ENCODE measurements at places on chromosomes 2 and 18.

DNA sequence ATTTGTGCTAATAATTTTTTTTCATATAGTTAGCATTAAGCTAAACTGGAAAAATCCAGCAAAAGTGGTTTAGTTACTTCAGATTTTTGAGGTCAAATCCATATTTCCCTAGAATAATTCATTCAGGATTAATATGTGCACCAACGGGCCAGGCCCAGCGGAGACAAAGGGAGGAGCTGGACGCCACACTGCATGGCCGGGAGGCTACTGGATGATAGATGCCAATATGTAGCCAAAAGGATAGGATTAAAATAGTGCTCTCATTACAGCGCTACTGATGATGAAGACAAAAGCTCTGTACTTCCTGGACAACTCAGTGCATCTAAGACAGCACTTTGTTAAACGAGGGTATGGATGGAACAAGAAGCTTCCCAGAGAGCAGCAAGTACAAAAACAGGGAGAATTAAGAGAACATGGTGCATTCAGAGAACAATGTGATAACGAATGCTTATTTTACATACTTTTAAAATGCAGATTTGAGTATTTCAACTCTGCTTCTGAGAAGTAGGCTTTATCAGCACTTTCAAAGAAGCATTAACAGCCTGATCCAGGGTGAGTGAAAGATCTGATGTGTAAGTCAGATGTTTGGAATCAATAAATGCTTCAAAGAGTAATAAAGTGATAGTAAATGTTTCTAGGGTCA is 39.8 kb downstream of the PPP4R1 start:
- DNase-seq = no peak

GRCh38 chr2:171617981-171618380 is 69.3 kb upstream of the DYNC1I2 start:
- no peak for DNase-seq

DNA sequence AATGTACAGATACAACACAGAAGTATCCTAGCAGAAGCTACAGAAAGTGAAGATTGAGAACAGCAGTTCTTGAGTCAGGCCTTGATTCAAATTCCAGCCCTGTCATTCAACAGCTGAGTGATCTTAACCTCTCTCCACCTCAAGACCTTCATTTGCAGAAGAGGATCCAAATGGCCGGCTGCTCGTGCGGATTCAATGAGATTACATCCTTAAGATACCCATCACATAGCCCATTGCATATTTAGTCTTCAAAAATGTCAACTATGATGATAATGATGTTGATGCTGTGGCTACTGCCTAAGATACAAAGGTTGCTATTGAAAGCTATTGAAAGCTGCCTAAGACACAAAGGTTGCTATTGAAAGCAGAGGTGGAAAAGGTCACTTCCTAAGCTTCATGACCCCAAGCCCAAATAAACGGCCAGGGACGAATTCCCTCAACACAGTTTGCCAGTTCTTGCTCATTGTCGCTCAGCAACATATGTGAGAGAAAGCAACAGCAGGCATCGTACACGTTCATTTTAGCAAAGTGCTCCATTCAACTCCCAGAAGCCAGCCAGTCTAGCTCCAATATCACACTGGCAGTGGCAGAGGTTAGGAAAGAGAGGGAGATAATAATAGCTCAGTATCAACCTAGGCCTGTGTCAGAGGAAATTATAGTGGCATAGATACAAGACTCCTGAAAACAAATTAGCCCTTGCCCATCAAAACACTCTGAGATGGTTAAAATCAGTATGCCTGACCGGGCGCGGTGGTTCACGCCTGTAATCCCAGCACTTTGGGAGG is 36.1 kb downstream of the MRPL35 start:
- DNase-seq = no peak

DNA sequence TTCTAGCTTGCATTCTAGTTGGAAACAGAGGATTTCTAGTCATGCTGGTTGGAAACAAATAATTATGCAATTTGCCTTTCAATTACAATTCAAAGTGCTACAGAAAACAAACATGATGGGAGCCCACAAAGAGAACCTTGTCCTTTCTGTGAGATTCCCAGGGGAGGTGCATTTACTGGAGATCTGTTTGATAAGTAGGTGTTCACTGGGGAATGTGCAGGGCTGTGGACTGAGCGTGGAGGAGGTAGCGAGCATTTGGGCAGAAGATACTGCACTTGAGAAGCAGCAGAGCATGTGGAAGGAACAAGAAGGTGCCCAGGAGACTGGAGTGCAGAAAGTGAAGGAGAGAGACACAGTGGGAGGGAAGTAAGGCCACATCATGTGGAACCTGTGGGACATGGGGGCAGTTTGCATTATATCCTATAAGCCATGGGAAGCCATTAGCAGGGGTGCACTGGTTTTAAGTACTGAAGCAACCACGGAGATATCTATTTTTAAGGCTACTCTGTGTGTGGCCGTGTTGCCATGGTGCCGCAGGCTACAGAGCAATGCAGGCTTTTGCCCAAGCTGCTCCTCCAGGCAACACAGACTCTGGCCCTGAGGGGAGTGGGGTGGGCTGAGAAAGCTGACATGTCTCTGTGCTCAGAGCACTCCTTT is 154.0 kb downstream of the ANTXR1 start:
- no peak for DNase-seq

DNA sequence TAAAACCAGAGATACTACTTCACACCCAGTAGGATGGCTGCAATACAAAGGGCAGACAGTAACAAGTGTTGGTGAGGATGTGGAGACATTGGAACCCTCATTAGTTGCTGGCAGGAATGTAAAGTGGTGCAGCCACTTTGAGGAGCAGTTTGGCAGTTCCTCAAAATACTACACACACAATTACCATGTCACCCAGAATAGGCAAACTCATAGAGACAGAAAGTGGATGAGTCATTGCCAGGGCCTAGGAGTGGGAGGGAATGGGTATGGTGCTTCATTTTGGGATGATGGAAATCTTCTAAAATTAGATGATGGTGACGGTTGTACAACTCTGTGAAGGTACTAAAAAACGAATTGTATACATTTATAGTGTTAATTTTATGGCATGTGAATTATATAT is 54.8 kb downstream of the ATP9B start:
- DNase-seq = no peak

DNA sequence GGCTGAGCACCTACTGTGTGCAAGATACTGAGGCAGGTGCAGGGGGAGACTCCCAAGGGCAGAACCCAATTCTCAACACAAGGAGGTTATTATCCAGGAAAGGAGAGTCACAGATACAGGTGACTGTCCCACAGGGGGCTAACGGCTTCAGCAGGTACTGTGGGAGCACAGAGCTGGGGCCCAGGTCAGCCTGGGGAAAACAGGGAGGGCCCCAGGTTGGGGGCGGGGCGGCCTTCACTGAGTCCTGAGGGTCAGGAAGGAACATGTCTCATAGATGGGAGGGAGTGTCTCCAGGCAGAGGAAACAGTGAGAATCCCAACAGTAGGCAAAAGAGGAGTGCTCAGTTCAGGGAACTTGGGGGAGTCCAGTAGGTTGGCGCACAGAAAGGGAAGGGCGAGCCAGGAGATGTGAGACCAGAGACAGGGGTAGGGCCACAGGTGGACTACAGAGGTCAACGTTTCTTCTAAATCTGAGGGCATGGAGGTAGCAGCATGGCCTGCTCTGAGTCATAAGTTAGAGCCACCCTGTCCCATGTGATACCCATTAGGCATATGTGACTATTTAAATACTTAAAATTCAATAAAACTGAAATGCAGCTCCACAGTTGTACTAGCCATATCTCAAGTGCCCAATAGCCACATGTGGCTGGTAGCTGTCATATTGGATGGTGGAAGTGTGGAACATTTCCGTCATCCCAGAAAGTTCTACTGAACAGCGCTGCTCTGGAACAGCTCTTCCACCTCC is 157.2 kb downstream of the TTC32 start:
- DNase-seq = no peak

DNA sequence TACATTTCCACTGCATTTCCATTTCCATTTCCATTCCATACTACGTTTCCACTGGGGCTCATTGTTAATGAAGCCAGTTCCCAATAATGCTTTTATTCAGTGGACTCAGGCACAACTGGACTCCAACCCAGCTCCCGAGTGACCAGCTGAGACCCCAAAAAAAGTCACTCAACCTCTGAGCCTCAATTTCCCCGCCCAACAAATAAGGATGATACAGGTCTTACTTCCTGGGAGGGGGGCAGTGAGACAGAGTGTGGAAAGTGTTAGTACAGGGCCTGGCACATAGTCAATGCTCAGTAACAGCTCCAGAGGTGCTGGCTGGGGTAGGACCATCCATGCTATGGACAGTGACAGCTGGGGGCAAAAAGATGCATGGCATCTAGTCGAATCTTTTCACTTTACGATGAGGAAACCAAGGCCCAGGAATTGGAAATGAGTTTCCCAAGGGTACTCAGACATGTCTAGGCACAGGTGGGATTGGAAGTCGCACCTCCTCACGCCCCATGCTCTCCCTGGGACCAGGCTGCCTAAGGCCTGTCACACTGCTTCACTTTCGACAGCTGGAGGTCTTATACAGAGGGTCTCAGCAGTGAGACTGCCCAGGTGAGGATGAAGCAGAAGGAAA is 226.5 kb downstream of the ANAPC1 start:
- no peak for DNase-seq

GRCh38 chr18:27226556-27227075 is 41.5 kb upstream of the CHST9 start:
- no peak for DNase-seq

GRCh38 chr2:230984393-230985220 is 11.3 kb upstream of the SPATA3 start:
- no peak for DNase-seq

DNA sequence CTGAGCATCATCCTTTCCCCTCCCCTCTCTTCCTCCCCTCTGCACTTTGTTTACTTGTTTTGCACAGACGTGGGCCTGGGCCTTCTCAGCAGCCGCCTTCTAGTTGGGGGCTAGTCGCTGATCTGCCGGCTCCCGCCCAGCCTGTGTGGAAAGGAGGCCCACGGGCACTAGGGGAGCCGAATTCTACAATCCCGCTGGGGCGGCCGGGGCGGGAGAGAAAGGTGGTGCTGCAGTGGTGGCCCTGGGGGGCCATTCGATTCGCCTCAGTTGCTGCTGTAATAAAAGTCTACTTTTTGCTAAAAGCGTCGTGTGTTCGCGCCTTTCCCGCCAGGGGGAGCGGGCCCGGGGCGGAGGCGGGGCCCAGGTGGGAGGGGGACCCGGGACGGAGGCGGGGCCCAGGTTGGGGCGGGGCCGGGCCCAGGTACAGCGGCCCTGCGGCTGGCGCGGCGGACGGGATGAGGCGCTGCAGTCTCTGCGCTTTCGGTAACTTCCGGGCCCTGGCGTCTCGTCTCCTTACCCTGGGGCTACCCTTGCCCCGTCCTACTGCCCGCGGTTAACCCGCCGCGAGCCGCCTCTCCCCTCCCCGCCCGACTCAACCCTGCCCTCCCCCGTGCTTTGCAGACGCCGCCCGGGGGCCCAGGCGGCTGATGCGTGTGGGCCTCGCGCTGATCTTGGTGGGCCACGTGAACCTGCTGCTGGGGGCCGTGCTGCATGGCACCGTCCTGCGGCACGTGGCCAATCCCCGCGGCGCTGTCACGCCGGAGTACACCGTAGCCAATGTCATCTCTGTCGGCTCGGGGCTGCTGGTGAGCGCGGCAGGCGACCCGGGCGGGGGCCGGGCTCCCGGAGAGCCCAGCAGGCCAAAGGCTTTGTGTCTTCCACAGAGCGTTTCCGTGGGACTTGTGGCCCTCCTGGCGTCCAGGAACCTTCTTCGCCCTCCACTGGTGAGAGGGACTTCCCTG is at the start of gene KRTCAP3:
KRTCAP3 (plus strand) TSS at position 424 of the 962 bp plus-strand sequence; CDS start at position 456, 32 bp downstream.
- DNase-seq = no peak

GRCh38 chr2:49837561-49838293 is 683.4 kb upstream of the FSHR start:
- no peak for DNase-seq

- no peak for DNase-seq
Observed at GRCh38 chr18:35494251-35495220, 3.2 kb downstream of the INO80C start.

- DNase-seq = no peak
Observed at GRCh38 chr2:186560254-186560653, 29.6 kb upstream of the ITGAV start.

DNA sequence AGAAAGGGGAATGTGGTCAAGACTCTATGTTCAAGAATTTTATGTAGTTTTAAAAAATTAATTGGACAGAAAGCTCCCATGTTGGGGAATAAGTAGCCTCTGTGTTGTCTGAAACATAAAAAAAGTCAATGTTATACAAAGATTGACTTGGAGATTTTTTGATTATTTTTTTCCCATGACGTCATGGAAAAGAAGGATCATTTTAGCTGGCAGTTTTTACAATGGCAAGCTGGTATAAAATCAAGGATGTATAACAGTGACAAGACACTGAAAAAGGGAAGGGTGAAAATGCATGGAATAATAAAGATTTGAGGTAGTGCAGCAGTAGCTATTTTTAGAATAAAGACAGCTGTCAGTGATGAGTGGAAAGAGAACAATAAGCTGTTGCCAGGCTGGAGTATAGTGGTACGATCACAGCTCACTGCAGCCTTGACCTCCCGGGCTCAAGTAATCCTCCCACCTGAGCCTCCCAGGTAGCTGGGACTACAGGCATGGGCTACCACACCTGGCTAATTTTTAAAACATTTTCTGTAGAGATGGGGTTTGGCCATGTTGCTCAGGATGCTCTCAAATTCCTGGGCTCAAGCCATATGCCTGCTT is 9.2 kb downstream of the SLC39A10 start:
- DNase-seq = no peak

GRCh38 chr2:39120521-39120770 is 405 bp downstream of the SOS1 start:
- DNase-seq = no peak

DNA sequence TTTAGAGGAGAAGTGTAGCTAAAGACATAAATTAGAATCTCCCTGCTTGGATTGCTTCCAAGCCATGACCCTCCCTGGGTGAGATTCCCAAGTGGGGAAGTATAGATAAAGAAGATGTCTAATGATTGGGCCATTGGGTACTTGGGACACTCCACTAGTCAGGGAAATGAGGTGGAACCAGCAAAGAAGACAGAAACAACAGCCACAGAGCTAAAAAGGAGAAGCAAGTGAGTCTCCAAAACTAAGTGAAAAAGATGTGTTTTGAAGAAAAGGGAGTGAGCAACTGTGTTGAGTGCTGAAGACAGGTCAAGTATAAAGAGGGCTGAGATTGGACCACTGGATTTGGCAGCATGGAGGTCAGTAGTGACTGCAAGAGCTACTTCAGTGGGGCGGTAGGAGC is 276.7 kb upstream of the STON1 start:
- DNase-seq = no peak

GRCh38 chr18:23279931-23280330 is 144.6 kb downstream of the CABLES1 start:
- no peak for DNase-seq
